Fibroblast of skin of abdomen (primary cell): ENCODE measurements at places on chromosomes 5 and 9.

GRCh38 chr5:82785882-82786509, 291.2 kb downstream of the TMEM167A start:
- no peak for DNase-seq

DNA sequence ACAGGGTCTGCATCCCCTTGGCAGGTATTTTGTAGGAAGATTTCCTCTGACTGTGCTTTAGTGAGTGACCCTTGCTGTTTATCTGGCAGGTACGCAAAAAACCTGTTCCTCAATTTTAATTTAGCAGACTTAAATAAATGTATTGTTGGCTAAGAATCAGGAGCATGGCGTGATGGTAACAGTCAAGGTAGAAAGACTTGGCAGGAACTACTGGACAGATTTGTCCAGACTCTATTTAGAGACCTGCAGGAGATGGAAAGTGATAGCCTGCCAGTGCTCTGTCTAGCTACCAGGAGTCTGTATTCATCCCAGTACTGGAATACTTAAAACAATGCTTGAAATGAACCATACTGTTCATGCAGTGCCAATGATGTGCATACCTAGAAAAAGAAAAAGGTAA, 78.8 kb upstream of the MAST4 start:
- DNase-seq, result no peak

DNA sequence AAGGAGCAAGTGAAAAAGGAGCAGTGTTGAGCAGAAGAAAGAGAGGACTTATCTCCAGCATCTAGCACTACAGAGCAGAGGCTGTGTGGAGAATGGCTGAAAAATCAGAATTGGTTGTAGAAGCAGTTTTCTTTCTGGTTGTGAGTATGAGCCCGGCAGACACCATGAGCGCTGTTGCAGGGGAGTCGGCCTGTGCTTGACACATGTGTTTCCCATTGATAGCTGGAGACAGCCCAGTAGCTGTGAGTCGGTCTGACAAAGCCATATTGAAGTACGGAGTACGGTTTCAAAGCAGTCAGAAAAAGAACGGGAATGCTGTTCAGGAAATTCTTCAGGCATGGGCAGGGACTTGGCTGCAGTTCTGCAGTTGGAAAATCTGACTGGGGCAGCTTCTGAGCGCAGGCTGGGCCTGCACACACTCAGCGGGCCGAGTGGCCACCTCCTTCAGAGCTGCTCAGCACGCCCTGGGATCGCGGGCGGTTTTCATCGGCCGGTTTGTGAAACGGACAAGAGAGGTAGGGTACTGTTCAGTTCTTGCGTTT, at the start of gene SGCD:
Gene SGCD (plus strand): TSS at position 447 of the 542 bp plus-strand sequence.
- peak; percentile 98 for DNase-seq

GRCh38 chr9:72322678-72323077, 42.3 kb downstream of the ZFAND5 start:
- DNase-seq, result no peak

- no peak for DNase-seq
Measured at GRCh38 chr9:106333481-106333880, 529.5 kb upstream of the ZNF462 start.

- DNase-seq, result no peak
Measured at GRCh38 chr5:62727861-62728260, 149.2 kb downstream of the LRRC70 start.
